CD8-positive, alpha-beta T cell (primary cell): ENCODE measurements at places on chromosomes 5 and 9.

GRCh38 chr9:19378647-19379046 lies 1.4 kb downstream of the RPS6 start:
- DNase-seq: no peak

GRCh38 chr5:154646745-154647113 lies 108.4 kb upstream of the LARP1 start:
- no peak for DNase-seq

DNA sequence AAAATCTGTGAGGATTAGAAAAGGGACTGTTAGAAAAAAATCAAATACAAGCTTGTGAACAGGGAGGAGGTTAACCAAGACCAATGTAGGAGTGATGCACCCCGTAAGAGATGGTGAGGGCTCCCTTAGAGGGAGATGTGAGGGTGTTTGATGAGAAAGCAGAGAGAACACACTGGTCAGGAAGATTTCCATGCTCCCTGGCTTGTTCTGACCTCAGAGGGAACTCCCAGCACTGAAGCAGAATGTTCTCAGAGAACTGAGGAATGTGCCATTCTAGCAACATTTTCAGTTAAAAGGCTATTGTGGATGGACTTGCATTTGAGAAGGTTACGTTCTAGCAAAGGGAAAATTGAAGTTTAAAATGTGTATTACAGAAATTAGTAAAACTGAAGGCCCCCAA lies 110.6 kb downstream of the HTR4 start:
- DNase-seq: no peak

- no peak for DNase-seq
Observed at GRCh38 chr9:110101531-110102161, 106.3 kb downstream of the C9orf152 start.

- DNase-seq: no peak
Observed at GRCh38 chr5:172802112-172802511, 31.1 kb upstream of the DUSP1 start.
